ENCODE measurements at places on chromosomes 12 and 14. TPM values are rescaled to one million over a fixed set of nuclear protein-coding genes. Genes with fewer than 3 reads are reported as not detected.

Gene KRT4
- total RNA-seq: not detected

- DNase-seq: no peak
Observed at GRCh38 chr12:110599334-110599733, 14.6 kb upstream of the TCTN1 start.

DNA sequence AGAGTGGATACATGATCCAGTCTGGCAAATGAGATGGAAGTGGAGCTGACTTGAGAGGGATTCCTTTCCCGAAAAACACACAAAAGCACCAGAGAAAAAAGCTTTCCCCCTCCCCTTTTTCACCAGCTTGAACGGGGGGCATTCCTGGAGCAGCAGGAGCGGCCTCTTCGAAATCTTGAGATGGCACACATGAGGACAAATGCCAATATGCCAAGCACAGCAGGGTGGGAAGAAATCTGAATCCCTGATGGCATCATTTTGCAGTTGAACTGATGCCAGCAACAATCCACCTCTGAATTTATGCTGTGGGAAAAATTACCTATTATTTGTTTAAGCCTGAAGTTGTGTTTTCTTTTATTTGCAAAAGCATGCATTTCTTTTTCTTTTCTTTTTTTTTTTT lies 29.7 kb upstream of the BICD1 start:
- no peak for DNase-seq

Gene ADAM21
- not detected for total RNA-seq

- DNase-seq: peak; percentile 38
Observed at GRCh38 chr12:129312048-129312447, 458.8 kb downstream of the GLT1D1 start.

Gene CCDC175
- total RNA-seq: not detected

Gene MVK
- 33.4 TPM for total RNA-seq

- no peak for DNase-seq
Observed at GRCh38 chr12:106081606-106082005, 57.1 kb downstream of the NUAK1 start.

- DNase-seq: no peak
Observed at GRCh38 chr14:72636094-72636493, 257.8 kb downstream of the DPF3 start.

DNA sequence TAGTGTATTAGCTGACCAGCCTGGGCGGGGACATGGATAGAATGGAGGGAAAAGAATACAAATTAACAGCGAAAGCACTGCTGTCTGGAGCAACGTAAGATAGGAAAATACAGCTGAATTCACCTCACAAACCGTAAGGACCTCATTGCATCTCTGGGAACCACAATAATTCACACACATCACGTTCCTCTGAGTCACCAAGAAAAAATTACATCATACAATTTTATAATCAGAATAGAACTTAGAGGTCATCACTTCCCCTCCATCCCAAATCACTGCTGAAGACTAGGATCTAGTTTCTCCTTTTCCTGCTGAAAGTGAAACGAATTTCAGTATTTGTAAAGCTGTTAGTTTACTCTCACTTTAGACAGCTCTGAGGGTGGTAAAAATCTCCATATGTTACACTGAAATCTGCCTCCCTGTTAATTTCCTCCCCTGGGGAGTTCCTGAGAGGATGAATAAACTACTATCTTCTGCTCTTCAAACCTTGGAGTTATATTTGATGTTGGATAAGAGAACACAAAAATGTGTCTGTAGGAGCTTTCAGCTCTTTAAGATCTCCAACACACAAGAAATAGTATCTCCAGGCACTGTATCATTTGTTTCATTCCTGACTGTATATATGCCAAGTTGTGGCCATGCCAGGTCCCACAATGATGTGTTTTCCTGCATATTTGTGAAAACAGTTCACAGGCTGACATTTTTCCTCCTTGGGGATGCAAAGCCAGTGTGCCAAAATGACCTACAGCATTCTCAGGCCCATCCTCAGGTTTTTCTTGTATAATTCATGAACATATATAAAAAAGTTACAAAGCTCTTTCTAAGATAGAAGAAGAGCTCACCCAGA lies 63.8 kb upstream of the SSTR1 start:
- DNase-seq: no peak

DNA sequence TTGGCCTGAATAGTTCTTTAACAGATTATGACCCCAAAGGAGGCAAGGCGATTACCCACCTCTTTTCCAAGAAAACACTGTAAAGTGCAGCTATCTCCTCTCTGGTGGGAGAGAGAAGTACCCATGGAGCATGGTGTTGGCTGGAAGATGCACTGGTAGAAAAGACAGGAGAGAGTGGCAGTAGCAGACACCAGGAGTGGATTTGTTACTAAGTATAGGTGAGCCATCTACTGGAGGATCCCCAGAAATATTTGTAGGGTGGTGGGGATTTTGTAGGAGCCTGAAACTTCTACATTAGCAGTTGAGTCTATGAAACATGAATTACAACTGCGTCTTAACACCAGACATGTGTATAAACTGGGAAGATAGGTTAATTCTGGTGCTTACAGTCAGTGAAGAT lies 148.0 kb downstream of the SLC38A4 start:
- peak; percentile 43 for DNase-seq

Gene SMARCD1
- 182 TPM for total RNA-seq

Gene PAX9
- not detected for total RNA-seq

Gene SLCO1B1
- total RNA-seq: 0.04 TPM

DNA sequence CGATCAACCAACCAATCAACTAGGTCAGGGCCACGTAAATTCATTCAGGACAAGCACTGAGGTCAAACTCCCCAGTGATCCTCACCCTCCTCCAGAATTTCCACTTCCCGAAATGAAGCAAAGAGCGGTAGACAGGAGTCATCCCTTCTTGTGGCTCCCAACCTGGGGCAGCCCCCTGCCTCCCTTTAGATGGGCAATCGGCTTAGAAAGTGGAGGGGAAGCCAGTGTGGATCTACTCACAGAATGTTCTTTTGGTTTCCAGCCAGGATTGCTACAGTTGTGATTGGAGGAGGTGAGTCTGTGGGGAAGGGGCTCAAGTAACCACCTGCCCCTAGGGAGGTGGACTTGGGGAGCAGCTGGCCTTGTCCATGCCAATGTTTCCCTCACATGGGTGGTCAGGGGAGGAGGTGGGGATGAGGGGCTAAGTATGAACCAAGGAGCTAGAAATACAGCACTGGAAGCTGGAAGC lies 4.1 kb downstream of the IFI27 start:
- DNase-seq: no peak

GRCh38 chr12:53530920-53531319 lies 23.6 kb upstream of the NPFF start:
- no peak for DNase-seq

GRCh38 chr14:101982621-101983020 lies 18.2 kb downstream of the DYNC1H1 start:
- no peak for DNase-seq

- DNase-seq: no peak
Observed at GRCh38 chr14:64459405-64460136, 5.7 kb upstream of the AKAP5 start.

Gene LPAR5
- total RNA-seq: not detected

DNA sequence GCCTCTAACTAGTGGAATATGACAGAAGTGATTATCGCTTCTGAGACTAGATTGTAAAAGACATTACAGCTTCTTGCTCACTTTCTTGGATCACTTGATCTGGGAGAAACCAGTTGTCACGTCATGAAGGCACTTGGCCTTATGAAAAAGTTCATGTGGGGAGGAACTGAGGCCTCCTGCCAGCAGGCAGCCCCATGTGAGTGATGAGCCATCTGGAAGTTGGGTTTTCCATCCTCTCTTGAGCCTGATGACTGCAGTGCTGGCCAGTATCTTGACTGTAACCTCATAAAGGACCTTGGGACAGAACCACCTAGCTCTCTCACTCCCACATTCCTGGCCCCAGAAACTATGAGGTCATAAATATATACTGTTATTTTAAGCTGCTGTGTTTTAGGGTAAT lies 28.0 kb downstream of the TTLL5 start:
- no peak for DNase-seq

DNA sequence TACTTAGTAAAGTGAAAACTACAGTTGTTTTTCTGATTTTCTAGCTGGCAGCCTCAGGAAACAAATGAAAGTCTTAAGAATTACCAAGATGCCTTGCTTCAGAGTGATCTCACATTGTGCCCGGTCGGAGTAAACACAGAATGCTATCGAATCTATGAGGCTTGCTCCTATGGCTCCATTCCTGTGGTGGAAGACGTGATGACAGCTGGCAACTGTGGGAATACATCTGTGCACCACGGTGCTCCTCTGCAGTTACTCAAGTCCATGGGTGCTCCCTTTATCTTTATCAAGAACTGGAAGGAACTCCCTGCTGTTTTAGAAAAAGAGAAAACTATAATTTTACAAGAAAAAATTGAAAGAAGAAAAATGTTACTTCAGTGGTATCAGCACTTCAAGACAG lies 28.9 kb downstream of the RXYLT1 start:
- no peak for DNase-seq

- peak; percentile 69 for DNase-seq
Observed at GRCh38 chr12:56267443-56268071, 815 bp downstream of the COQ10A start.

GRCh38 chr12:111330800-111331752 lies 37.8 kb downstream of the PHETA1 start:
- peak; percentile 77 for DNase-seq

GRCh38 chr14:90531497-90531896 lies 134.7 kb downstream of the CALM1 start:
- no peak for DNase-seq

DNA sequence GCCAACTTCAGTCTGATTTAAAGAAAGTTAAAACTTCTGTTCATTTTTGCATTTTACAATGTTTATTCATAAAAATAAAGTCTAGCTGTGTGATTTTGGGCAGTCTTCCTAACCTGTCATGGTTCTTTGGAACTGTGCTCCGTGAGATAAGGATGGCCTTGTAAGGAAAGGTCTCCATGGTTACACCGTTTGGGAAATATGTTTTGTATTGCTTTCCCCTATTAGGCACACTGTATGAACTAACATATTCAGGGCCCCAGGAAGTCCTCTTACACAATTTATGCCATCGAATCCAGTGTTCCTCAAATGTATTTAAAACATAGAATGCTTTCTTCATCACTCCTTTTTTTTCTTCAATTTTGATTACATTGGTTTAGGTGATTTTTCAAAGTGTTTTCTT lies 54.5 kb downstream of the APAF1 start:
- DNase-seq: no peak

DNA sequence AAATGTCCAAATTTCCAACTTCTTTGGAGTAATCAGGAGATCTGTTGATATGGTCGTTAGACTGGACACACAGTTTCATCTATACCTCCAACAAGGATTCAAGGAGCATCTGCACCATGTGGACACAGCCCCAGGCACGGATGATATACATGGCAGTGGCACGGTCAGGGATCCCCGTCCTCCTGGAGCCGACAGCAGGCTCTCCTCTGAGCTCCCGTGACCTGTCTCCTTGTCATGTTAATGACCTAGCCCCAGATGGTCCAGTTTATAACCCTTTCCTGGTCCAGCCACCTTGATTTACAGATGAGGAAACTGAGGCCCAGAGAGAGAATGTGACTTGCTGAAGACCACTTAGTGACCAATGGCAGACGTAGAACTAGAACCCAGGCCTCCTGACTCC lies 16.5 kb upstream of the SERPINA4 start:
- DNase-seq: peak; percentile 71

Gene LHX5
- 0.85 TPM for total RNA-seq

- no peak for DNase-seq
Observed at GRCh38 chr12:102444093-102444492, 36.3 kb downstream of the IGF1 start.

- no peak for DNase-seq
Observed at GRCh38 chr12:104473374-104473983, 16.7 kb downstream of the CHST11 start.

DNA sequence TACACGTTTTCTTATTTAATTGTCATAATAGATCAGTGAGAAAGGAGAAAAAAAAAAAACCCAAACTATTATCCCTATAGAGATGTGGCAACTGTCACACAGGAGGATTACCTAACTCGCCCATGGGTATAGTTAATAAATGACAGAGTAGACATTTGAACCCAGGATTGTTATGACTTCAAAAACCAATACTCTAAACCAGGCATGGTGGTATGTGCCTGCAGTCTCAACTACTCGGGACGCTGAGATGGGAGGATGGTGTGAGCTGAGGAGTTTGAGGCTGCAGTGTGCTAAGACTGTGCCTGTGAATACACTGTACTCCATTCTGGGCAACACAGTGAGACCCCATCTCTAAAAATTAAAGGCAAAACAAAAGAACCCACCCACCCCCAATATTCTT lies 114.5 kb downstream of the DENND5B start:
- DNase-seq: no peak
